ENCODE measurements at places on chromosomes 5 and 9.

DNA sequence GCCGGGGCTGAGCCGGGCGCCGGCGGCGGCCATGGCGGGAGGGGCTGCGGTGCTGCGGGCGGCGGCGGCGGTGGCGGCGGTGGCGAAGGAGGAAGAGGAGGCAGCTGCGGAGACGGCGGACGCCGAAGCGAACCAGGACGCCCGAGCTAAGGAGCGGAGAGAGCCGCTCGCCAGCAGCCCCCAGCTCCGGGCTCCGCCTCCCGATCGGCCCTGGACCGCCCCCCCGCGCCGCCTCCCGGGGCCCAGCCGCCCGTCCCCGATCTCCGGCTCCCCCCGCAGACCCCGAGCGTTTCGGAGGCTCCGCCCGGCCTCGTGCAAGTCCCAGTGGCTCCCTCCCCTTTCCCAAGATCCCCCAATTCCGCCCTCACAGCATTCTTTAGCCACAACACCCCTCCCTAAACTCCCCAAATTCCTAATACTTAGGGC is at the start of gene ASTN2:
ASTN2 (minus strand) TSS at position 152 of the 426 bp plus-strand sequence; CDS start at position 33, 119 bp downstream.
- no peak for DNase-seq

DNA sequence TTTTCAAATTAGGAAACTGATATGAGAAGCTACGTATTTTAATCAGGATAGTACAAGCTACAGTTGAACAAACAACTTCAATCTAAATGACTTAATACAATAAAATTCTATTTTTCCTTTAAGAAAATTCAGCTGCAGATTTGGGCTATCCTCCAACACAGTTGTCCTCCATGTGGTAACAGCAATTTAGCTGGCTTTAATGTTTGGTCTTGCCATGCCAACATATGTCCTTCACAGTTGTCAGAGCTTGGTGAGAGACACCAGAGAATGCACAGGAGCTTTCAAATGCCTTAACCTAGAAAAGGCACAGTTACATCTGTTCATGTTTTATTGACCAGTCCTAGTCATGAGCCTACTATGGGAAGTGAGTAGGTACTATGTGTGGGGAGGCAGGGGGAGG is 10.8 kb downstream of the FAM174A start:
- no peak for DNase-seq

DNA sequence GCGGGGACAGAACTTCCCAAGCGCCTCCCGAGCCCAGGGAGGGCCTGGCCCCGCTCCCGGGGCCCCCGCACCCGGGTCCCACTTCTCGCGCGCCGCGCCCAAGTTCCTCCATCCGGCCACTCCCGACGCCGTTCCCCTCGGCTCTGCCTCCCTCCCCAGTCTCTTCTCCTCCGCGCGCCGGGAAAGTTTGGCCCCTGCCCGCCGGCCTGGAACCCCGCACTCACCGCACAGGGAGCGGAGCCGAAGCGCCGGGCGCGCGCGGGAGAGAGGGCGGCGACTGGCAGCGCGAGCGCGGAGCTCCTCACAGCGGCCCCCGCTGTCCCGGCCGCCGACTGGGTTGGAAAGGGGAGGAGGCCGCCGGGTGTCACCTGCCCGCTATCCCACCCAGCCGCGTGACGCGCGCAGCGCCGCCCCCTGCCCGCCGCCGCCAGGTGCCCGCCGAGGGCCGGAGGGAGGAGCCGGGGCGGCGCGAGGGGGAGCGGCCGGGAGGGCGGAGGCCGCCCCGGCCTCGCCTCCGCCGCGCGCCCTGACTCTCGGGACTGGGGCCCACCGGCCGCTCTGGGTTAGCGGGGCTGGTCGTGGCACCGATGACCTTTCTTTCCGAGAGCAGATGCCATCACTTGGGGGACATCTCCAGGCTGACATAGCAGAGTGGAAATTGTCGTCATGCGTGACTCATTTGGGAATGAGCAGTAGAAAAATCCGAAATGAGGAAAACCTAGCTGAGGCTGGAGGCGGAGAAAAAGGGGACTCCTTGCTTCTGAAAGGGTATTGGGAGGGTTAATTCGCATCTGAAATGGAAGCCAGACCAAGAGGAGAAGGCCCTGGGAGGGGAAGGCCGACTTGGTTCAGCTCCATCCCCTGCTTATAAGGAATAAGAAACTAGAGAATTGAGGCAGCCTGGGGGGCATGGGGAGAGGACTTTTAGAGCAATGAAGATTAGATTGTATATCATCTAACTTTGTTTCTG is at the start of gene ELOVL7:
ELOVL7 (minus strand) TSS at position 334 of the 970 bp plus-strand sequence. CDS start 56,872 bp downstream, outside the sequence.
- DNase-seq, result peak; percentile 63

- DNase-seq, result peak; percentile 34
Observed at GRCh38 chr5:168747987-168748777, 169.0 kb upstream of the PANK3 start.

GRCh38 chr5:89342106-89342876 is 459.3 kb upstream of the MEF2C start:
- DNase-seq, result no peak

GRCh38 chr5:155897761-155898160 is 429.2 kb upstream of the SGCD start:
- no peak for DNase-seq

DNA sequence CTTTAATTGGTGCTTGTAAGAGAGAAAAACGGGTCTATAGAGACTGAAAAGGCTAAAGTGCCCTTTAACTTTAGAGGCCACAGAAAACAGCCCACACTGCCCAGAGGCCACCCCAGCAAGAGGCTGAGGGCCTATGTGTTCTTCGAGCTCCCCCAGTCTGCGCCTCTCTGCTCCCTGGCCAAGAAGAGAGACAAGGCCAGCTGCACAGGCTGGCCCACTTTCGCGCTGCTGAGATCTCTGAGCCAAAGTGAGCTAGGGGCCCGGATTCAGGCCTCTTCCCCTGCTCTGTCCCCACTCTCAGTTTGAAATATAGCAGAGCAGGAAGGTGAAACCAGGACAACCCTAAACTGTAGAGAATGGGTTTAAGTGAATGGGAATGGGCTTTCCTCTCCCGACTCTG is 132.0 kb upstream of the TRIM32 start:
- no peak for DNase-seq
